AG04449 (cell line): ENCODE measurements at places on chromosomes 13 and 19.

GRCh38 chr13:54004026-54004699 is 975.5 kb downstream of the OLFM4 start:
- no peak for DNase-seq

GRCh38 chr19:644789-645188 is 5.1 kb downstream of the FGF22 start:
- no peak for DNase-seq

GRCh38 chr13:52797176-52797575 is 51.3 kb downstream of the PCDH8 start:
- DNase-seq = no peak

DNA sequence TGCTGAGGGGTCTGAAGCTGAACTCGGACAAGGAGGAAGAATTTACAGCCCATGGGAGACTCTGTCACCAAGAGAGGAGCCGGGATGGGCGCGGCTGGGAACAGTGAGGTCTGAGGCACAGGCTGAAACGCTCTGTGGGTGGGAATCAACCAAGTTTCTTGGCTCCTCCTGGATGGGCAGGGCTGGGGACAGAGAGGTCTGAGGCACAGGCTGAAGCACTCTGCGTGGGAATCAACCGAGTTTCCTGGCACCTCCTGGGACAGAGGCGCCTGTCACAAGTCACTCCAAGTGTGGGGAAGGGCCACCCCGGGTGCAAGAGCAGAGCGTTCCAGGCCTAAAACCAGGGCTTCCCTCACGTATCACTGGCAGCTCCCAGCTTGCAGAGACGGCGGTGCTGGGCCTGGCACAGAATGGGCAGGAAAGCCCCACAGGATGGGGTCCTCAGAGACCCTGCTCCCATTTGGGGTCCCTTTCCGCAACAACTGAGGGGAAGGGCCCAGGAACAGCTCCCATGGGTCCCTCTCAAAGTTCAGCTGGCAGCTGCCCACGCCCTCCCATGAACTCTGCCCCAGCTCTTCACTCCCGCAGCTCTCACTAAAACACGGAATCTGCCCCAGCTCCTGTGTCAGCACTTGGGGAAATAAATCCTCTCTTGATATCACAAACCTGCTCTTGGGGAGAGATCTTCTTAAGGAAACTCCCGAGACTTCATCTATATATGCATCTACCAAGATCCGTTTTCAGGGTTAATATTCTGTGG is 18.5 kb downstream of the AP3D1 start:
- DNase-seq = no peak

- DNase-seq = no peak
Observed at GRCh38 chr13:98507282-98507797, 69.6 kb downstream of the STK24 start.

- peak; percentile 87 for DNase-seq
Observed at GRCh38 chr13:94112227-94112626, 367.3 kb downstream of the DCT start.

DNA sequence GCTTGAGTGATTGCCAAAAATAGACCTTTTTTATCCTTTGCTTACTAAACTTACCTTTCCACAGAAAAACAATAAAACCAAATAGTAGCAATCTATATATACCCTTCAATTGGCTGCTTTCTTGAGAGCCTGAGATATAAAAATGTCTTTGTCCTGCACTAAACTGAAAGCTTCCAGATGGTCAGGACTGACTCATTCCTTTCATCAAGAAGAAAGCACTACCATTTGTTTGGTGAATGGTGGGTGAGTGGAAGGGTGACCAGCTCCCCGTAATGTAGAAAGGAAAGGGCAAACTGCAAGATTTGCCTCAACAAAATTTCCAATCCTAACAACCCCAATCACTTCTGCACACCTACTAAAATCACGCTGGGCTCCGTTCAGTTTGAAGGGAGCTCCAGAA is 67.8 kb downstream of the SACS start:
- no peak for DNase-seq

DNA sequence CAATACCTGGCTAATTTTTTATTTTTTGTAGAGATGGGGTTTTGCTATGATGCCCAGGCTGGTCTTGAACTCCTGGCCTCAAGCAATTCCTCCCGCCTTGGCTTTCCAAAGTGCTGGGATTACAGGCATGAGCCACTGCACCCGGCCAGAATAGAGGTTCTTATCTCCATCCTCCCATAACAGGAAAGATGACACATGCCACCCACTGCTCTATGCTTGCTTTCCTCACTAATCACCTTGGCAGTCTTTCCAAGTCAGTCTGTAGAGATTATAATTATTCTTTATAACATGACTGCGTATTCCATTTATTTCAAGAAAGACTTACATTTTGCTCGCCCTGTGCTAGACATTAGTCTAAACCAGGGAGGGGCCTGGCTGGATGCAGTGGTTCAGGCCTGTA is 6.7 kb downstream of the VAV1 start:
- DNase-seq = no peak

DNA sequence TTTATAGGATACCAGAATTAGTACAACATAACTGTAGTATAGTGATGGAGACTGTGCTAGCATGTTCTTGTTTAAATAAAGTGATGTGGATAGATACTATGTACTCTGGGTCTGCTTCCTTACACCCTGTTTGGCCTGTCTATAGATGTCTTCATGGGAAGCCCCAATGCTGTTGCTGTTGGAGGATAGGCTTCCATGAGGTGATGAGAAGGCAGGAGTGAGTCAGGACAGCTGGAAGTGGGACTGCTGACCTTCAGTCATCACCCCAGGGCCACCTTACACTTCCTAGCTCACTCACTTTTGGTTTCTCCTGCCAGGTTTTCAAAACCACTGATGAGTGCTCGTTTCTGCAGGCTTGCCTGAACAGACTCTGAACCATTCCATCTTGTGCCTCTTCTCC is 4.2 kb downstream of the KCTD4 start:
- no peak for DNase-seq

- DNase-seq = no peak
Observed at GRCh38 chr19:44800461-44800860, 8.4 kb upstream of the BCAM start.

GRCh38 chr13:64640002-64640401 is 2590.1 kb downstream of the PCDH9 start:
- no peak for DNase-seq

DNA sequence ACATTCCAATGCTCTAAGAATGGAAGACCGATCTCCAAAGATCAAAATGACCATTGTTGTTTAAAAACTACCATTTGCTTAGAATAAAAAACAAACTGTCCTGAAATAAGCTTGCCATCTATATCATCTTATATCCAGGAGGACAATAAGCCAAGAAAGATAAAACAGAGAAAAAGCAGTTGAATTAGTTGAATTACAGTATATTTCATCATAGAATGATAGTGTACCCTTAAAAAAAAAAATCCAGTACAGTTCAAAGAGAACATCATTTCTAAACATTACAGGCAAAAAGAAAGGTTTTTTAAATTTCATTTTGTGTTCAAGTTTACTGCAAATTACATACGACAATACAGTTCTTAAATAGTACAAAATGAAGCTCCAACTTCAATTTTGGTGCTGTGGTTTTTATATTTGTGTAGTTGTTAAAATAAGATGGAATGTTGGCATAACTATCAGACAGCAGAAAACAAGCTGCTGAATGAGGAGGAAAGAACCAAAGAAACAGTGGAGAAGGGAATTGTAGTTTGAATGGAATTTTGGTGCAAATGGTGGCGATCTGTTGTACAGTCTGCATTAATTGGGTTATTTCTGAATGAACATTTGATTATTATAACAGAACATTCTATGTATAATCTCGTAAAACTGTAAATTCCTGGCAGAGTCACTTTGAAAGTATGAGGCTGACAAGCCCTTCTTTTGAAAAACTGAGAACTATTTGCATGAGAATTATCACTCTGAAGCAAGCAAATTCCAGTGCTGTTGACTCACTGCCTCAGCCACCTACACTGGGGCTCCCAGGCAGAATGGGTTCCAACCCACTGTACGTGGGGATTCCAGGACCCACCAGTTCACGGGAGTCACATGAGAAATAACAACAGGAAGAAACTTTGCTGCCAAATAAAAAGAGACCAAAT is 37.7 kb downstream of the LHFPL6 start:
- peak; percentile 88 for DNase-seq

DNA sequence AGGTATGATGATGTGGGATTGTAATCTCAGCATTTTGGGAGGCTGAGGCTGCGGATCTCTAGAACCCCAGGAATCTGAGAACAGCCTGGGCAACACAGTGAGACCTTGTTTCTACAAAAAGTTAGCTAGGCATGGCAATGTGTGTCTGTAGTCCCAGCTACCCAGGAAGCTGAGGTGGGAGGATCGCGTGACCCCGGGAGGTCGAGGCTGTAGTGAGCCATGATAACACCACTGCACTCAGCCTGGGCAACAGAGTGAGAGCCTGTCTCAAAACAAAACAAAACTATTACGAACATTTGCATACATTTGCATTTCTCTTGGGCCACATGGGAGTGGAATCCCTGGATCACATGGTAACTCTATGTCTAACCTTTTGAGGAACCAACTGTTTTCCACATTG is 1.6 kb downstream of the C19orf44 start:
- DNase-seq = no peak

DNA sequence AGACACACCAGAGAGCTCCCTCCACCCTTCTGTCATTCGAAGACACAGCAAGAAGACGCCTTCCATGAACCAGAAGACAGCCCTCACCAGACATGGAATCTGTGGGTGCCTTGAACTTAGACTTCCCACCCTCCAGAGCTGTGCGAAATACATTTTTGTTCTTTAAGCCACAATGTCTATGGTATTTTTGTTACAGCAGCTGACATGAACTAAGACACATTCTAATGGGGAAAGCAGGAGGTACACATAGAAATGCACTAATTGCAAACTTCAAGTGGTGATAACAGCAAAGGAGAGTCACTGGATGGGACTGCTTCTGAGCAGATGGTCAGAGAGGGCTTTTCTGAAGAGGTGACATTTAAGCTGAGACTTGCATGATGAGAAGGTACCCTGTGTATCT is 16.2 kb downstream of the OR7C2 start:
- DNase-seq = no peak

DNA sequence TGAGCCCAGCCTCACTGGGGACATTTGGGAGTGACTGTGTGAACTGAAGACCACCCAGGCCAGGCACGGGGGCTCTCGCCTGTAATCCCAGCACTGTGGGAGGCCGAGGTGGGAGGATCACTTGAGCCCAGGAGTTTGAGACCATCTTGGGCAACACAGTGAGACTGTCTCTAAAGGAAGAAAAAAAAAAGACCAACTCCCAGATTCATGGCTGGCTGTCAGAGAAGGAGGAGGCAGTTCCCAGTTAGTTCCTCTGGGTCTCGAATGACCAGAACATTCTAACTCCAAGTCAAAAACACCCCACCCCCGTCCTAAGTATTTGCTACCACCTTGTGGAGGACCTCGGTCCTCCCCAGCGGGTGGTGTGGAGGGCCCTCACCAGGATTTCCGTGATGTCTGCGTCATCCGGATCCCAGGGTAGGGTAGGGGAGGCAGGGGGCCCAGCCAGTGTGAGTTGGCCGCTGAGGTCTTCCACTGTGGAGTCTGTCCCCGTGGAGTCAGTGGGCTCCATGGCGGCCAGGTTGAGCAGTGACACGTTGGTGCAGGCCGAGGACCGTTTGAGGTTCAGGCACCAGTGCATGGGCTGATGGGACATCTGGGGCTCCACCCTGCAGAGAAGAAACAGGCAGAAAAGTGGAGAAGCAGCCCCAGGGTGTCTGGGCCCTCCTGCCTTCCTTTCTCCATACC is 1.3 kb downstream of the TSKS start:
- DNase-seq = no peak

- no peak for DNase-seq
Observed at GRCh38 chr19:9523885-9524474, 14.5 kb downstream of the ZNF426 start.

- no peak for DNase-seq
Observed at GRCh38 chr13:103287659-103288058, 221.4 kb upstream of the SLC10A2 start.

DNA sequence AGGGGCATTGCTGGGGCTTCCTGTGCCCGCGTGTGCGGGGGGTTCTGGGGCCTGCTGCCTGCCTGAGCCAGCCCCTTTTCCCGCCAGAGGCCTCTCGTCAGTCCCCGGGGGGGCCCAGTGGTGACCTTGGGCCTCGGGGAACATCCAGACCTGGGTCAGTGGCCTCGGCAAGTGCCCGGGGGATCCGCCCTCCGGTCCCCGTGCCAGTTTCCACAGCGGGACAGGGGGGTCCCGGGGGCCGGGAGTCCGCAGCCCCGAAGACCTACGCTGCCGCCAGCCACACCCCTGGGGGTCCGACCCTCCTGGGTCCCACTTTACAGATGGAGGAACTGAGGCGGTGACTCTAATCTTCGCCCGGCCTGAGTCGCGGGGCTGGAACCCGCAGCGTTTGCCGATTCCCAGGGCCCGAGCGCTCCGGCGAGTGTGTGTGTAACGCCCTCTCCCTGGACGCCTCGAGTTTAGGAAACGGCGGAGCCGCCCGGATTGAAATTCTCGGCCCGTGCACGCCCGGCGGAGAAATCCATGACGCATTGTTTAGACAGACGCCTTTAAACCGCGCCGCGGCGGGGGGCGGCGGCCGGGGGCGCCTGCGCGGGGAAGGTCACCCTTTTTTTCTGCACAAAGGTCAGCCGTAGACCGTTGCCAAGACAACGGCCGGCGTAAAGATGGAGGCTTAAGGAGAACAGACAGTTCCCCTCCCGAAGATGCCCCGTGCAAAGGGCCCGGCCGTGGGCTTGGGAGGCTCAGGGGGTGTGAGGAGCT is 39.3 kb downstream of the EFNA2 start:
- no peak for DNase-seq

DNA sequence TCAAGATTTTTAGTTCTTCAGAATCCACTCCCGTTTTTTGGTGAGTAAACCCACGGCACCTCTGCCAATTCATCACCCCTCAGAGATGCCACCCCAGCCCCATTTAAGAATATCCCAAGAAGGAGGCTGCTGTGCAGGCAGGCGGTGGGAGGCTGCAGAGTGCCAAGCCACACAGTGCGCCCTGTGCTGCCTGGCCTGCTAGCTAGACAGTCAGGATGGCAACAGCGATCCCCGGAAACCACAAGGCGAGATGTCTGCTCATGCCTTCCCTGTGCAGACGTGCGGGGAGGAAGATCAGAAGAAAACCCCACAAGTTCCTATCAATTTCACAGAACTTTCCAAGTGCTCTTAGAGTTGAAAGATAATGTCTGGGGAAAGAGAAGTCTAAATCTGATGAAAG is 64.8 kb upstream of the GPR183 start:
- no peak for DNase-seq

- no peak for DNase-seq
Observed at GRCh38 chr19:5037936-5038335, 69.0 kb downstream of the KDM4B start.

GRCh38 chr13:112443995-112444311 is 67.8 kb downstream of the SPACA7 start:
- DNase-seq = no peak

GRCh38 chr13:33205804-33206221 is 79.7 kb downstream of the STARD13 start:
- DNase-seq = no peak

GRCh38 chr19:50861496-50862286 is 7.0 kb downstream of the KLK3 start:
- no peak for DNase-seq
